ENCODE measurements at places on chromosomes 6 and 20.

DNA sequence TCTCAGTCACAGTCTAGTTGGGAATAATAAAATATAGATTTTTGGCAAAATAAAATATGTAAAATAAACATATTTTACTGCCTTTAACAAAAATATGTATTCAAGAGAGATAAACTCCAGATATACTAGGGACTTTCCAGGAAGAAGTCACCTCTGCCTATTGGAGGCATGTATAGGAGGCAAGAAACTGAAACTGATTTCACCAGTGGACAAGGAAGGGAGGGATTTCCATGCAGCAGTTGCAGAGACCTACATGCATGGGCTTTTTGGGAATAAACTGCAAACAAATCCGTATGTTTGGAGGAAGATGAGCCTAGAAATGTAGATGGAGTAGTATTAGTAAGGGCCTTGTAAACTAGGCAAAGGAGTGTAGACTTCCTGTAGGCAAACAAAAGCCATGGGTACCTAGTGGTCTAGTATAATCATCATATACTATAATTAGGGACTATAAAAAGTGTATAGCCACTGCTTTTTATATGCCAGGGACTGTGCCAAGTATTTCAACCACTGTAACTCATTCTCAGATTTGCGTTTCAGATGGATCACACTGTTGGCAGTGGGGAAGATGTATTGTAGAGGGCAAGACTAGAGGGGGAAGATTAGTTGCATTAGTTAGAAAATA is 38.9 kb downstream of the CD109 start:
- no peak for DNase-seq

DNA sequence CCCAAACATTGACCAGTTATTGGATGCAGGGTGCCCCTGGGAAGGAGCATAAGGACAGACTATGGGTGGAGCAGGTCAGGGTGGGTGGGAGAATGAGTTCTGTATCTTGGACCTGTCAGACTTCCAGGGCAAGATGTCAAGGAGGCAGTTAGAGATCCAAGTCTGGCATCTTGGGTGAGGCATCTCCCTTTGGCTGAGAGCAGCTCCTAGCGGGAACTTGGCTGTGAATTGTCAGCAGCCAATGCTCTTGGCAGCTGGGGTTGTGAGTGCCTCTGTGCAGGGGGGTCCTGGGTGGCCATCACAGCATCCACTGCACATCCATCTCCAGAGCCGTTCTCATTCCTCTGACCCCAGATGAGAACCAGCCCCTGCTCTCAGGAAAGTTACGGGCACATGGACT is 117.0 kb upstream of the MYL9 start:
- DNase-seq: no peak

DNA sequence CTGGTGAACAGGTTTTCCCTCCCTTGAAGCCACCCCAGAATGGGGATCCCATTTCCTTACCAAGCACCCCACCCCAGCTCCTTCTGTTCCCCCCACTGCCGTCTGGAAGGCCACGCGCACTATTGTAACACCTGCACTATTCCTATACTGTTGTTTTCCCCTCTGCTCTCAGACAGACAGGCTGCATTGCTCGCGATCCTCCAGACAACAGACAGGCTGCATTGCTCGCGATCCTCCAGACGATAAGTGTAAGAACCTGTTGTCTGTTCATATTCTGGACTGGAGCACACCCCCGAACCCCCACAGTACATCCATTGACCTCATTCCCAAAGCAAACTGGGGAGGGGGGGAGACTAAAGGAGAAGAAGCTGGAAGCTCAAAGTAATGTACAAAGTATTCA is 72.7 kb downstream of the LY86 start:
- no peak for DNase-seq

- DNase-seq: no peak
Measured at GRCh38 chr20:3753098-3753497, 14.5 kb downstream of the ADISSP start.

DNA sequence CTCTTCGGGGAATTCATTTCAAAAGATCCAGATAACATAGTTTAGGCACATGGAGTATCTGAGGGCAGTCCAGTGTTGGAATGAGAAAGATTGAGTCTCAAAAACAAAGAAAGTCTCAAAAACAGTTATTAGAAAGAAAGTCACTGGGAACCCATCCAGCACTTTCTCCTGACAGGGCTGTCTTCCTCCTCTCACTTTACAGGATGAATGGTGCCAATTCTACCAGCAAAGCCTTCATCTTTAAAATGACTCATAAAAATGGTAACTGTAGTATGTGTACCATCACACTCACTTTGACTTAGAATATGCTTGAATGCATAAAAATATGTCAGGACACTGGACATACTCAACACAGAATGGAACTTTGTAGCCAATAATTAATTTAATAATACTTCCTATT is 71.3 kb downstream of the SLC22A3 start:
- DNase-seq: no peak
